Liver (tissue), 10 donors: ENCODE measurements at places on chromosomes 4 and X.

DNA sequence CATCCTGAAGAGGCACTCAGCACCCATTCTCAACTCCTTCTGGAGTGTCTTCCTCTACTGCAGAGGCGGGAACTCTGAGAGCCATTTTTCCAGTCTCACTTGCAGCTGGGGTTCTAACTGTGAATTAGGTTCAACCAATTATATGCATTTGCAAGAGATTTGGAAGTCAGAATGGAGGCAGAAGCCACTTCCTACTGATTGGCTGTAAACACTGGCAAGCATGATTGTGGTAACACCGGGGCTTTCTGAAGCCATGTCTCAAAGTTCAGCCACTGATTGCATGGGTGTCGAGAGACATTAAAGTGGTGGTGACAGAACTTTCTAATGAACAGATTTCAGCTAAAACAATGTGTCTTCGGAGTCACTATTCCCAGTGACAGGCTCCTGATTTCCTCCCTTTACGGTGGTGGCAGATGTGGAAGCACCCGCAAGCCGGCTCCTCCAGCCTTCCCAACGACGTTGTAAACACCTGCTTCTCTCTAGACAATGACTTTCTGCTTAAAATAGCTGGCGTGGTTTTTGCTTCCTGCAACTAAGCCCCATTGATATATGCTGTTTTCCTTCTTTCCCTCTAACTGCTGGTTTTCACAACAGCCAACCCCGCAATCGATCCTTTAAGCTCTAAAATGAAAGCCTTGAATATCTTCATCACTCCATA lies 92.0 kb downstream of the IRF2 start:
- no peak for DNase-seq

DNA sequence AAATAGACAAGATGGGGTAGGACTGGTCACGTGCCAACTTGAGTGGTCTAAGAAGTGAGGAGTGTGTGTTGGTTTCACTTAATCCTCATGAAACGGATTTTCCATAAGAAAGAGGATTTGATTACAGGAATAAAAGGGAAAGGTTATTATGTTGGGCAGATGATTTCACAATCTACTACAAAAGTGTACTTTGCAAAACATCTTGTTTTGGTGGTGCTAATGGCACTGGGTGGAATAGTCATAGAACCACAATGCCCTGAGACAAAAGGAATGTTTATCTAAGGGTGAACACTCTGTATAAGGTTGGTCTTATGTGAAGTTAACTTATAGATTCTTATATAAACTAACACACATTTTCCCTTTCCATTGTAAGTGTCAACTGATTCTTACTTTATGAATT lies 45.6 kb downstream of the GLUD2 start:
- DNase-seq, result no peak

- no peak for DNase-seq
Observed at GRCh38 chrX:1468250-1468772, 15.6 kb upstream of the ASMTL start.

- DNase-seq, result no peak
Observed at GRCh38 chr4:175639346-175639745, 172.7 kb downstream of the GPM6A start.

- DNase-seq, result no peak
Observed at GRCh38 chrX:17802756-17803155, 58.3 kb downstream of the RAI2 start.

DNA sequence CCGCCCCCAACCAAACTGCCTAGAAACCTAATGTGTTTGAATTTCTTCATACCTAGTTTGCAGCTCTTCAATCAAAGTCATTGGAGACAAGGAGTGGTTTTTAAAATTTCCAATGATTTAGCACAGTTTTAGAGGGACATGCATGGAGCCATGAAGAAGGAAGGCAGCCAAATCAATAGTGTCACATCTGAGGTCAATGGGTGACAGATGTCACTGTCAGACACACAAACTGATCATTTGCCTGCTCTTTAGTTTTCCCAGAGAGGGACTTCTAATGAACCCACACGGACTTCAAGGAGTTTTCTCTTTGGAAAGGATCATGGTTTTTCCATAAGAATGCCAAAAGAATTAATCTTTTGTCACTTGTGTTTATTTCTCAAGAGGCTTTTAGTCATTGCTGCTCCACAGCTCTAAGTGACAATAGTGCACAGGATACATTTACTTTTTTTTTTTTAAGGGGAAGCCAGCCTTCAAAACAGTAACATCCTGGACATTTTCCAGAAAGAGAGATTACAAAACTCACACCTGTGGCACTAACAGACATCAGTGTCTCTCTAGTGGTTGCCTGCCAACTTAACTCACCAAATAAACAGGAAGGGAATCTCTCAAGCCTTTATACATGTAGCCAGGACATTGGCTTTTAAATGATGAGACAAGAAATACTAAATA lies 251.1 kb upstream of the DIAPH2 start:
- DNase-seq, result no peak

DNA sequence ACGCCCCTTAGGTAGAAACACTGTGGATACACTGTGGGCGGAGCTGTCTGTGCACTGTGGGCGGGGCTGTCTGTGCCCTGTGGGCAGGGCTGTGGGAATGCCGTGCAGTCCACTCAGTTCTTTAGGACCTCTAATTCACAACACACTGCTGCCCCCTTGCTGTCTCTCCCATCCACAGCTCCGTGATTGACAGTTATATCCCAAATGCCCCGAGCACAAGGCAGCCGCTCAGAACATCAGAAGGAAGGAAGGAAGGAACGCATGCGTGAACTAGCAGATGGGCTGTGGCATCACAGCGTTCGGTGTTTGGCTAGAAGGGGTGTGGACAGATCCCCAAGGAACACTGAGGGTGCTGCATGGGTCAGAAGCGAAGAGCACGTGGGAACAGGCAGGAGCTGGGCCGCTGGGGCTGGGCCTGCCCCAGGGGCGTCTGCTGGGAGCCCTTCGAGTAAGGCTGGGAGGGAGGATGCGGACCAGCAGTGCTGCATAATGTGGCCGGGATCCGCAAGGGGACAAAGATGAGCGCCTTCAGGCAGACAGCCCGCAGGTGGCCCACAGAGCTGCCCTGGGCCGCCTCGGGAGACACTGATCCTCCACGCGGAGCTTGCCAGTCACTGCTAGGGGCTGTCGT lies 29.8 kb downstream of the ACOX3 start:
- peak; percentile 61 for DNase-seq

GRCh38 chr4:107037199-107037584 lies 1.1 kb upstream of the DKK2 start:
- peak; percentile 37 for DNase-seq

DNA sequence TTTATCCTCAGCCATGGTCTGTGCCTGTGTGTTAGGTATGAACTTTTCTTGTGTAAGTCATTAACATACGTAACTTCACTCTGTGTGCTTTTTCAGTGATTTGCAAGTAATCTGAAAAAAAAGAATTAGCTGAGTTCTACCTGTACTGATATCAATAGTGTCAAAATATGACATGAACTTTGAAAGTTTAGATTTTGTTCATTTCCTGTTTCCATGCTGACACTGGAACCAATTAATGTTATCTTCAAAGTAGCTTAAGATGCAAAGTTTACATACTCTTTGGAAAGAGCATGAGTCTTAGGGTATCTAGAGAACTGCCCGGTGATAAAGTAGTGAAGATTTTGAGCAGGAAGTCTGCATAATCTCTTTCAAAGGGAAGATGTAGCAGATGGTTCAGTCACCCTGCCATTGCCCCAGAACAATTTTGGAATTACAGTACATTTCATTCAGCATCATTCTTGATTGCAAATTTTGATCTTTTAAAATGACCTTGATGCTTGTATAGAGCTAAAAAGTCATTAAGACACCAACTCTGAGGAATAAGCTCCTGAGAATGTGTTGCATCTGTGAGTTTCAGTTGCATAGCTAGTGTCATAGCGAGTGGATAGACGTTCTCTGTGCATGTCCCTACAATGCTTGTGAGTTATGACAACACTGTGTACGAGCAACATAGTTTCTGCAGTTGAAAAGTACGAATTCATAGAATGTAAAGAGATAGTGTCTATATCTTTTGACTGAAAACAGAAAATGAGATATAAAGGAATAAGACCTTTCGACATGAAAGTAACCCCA lies 130.5 kb downstream of the PTTG2 start:
- no peak for DNase-seq

- no peak for DNase-seq
Observed at GRCh38 chr4:81850701-81851100, 379.0 kb upstream of the RASGEF1B start.

GRCh38 chrX:15855568-15856221 lies 1.1 kb upstream of the AP1S2 start:
- no peak for DNase-seq

GRCh38 chr4:123749383-123749782 lies 352.8 kb downstream of the SPRY1 start:
- no peak for DNase-seq

DNA sequence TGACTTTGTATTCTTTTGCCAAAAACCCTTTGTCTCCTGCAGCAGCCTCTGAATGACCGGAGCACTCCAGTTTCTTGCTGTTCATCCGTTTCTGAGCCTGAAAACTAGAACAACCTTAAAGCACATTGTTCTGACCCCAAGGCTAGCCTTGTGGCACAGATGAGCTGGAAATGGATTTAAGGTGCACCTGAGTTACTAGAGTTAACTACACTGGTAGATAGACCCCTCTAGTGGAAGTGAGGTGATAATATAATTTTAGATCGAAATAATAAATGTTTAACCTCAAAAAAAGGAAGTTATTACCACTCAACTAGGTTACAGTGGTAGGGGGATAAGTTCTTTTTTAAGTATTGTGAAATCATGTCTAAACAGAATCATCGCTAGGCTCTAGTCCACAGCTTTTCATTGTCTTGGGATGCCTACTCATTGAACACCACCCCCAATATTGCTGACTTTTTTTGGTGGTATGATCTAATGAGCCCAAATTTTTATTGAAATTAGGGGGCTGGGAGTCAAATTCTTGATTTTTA lies 2.7 kb downstream of the PLS3 start:
- DNase-seq, result no peak

DNA sequence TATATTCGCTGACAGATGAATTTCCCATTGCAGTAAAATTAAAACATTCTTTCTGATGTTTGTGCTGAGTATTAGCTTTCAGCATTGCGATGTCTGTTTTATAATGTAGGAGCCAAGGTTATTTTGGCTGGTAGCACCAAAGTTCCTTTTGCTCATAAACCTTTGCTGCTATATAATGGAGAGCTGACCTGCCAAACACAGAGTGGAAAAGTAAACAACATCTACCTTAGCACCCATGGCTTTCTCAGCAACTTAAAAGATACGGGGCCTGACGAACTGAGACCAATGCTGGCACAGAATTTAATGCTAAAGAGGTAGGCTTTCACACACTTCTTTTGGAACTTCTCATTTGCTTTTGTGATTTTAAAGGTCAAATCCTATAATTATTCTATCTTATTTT lies 46.0 kb downstream of the WDR19 start:
- DNase-seq, result no peak

DNA sequence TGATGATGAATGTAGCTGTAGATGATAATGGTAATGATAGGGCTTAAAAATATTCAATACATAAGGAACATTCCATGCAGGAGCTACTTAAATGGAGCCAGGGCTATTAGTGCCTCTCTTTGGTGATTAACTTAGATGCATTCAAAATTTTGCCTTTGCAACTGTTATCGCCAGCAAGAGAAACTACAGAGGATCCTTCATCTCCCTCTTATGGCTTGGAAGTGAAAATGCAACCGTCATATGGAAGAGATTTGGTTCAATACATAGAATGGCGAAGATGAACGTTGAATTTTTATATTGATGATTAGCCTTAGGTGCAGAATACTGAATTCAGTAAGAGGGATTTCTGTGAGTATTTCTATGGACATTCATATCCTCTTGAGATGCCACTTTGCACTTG lies 134.5 kb upstream of the NLGN4X start:
- DNase-seq, result no peak
